Stomach (tissue), 19 donors: ENCODE measurements at places on chromosomes 5 and 9. TPM values are rescaled to one million over a fixed set of nuclear protein-coding genes. Genes with fewer than 3 reads are reported as not detected.

TMEM174 gene
- not detected for total RNA-seq

MELK gene
- 4.8 TPM for total RNA-seq

SLC23A1 gene
- total RNA-seq = not detected

SHROOM1 gene
- 48.7 TPM for total RNA-seq

MSANTD3 gene
- 47.7 TPM for total RNA-seq

TLX3 gene
- total RNA-seq = not detected

FAM219A gene
- 2.3 TPM for total RNA-seq

ENTPD2 gene
- total RNA-seq = 2.2 TPM

DNA sequence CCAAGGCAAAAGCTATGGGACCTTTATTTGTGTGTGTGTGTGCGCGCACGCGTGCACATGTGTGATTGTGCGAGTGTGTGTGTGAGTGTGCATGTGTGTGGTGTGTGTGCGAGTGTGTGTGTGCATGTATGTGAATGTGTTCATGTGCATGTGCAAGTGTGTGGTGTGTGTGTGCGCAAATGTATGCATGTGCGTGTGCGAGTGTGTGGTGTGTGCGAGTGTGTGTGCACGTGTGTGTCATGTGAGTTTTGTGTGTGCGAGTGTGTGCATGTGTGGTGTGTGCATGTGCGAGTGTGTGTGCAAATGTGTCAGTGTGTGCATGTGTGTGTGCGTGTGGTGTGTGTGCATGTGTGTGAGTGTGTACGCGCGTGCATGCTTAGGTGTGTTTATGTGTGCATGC is 11.1 kb upstream of the GLT6D1 start:
- DNase-seq = no peak

GRCh38 chr5:61680247-61680646 is 348.2 kb downstream of the ZSWIM6 start:
- no peak for DNase-seq

GRCh38 chr5:33330992-33331391 is 109.8 kb upstream of the TARS1 start:
- no peak for DNase-seq

- DNase-seq = peak; percentile 50
Measured at GRCh38 chr5:173319646-173320045, 8.6 kb downstream of the STC2 start.

GRCh38 chr5:159017786-159018185 is 81.9 kb downstream of the EBF1 start:
- DNase-seq = peak; percentile 65

- no peak for DNase-seq
Measured at GRCh38 chr9:73234008-73234360, 82.3 kb downstream of the ANXA1 start.

- DNase-seq = no peak
Measured at GRCh38 chr5:43981556-43981955, 378.6 kb downstream of the NNT start.

DNA sequence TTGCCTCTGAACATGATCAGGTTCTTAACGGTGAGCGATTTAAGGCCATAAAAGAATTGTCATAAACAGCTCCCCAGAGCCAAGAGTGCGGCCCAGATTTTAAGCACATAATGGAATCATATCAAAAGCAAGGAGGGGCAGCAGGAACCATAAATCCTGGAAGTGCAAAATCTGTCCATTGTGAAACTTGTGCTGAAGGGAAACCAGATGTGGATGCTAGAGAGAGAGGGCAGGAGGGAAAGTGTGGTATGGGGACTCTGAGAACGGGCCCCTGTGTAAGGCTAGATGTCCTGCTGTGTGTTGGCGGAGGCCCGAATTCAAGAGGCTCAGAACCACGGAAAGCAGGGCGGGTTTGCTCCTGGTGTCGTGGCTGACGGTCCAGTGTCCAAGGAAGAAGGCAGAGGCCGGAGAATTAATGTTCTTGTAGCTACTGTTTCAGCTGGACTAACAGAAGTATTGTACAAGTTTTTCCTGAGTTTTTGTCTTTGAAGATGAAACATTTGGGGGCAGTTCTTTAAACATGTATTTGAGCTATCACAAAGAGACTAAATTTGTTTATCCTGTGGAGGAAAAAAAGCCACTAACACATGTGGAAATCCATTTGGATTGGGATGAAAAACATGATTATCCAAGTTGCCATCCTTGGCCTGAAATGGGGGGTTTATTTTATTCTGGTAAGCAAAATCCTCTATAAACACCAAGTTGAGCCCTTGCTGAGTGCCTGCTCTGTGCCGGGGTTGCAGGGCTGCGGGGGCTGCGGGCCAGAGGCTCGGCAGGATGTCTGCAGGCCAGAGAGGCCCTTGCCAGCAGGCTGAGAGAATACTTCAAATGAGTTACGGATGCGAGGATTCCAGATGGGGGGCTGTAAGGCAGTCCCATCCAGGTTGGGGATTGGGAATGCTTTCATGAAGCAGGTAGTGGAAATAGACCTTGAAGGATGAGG is 9.2 kb upstream of the CXCL14 start:
- no peak for DNase-seq

GRCh38 chr5:61617995-61618525 is 286.0 kb downstream of the ZSWIM6 start:
- no peak for DNase-seq

DNA sequence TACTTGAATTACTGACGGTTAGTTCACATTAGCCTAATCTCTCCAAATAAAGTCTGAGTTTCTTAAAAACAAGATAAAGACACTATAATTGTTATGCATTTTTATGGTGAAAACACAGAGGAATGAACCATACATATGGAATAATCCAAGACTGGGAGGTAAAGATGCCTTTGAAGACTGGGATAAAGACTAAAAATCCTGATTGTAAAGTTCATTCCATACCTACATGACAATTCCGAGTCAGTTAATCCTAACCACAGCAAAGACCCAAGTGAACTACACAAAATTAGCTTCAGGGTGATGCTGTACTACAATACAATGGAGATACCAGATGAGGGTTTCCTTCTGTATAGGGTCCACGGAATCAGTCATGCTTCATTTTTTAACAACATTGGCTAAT is 6.3 kb downstream of the AP3B1 start:
- DNase-seq = no peak

GRCh38 chr9:110029429-110029955 is 178.5 kb downstream of the C9orf152 start:
- DNase-seq = no peak

GRCh38 chr5:171813813-171814490 is 28.3 kb downstream of the SMIM23 start:
- no peak for DNase-seq
